Activated gamma-delta T cell treated with anti-CD3 and anti-CD28 coated beads, Interleukin-2, amount 50 U/mL, for 16 hours (primary cell): ENCODE measurements at places on chromosomes 2 and 18.

DNA sequence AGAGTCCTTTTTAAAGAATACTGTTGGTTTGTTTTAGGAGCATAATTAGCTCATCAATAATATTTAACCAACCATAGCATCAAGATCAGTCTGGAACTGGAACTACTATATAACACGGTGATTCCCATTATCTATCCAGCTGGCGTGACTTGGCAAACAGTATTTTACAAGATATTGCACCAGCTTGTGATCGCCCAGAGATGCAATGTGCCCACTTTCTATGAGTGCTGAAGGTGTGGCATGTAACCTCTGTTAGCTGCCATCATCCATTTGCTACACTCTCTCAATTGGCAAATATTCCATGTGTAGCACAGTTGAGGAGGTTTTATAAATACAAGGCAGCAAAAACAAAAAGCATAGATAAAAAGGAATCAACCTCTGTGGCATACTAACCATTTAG lies 64.9 kb downstream of the FIGN start:
- no peak for DNase-seq

DNA sequence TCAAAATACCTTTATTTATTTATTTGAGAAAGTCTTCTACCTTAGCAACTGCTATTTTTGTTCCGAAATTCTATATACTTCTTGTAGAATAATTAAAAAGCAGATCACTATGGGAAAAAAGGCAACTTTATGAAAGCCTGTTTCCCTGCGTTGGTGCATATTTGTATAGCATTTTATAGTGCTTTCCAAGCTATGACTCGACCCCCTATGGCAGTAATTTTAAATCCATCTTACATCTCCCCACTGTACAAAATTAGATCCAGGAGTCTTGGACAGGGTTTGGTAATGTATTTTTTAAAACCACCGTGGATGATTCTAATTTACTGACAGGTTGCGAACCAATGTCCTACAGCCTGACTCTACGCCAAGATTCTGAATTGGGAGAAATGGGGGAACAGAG lies 10.1 kb downstream of the TANK start:
- no peak for DNase-seq

GRCh38 chr2:60861736-60862135 lies 19.6 kb upstream of the REL start:
- DNase-seq, result no peak

DNA sequence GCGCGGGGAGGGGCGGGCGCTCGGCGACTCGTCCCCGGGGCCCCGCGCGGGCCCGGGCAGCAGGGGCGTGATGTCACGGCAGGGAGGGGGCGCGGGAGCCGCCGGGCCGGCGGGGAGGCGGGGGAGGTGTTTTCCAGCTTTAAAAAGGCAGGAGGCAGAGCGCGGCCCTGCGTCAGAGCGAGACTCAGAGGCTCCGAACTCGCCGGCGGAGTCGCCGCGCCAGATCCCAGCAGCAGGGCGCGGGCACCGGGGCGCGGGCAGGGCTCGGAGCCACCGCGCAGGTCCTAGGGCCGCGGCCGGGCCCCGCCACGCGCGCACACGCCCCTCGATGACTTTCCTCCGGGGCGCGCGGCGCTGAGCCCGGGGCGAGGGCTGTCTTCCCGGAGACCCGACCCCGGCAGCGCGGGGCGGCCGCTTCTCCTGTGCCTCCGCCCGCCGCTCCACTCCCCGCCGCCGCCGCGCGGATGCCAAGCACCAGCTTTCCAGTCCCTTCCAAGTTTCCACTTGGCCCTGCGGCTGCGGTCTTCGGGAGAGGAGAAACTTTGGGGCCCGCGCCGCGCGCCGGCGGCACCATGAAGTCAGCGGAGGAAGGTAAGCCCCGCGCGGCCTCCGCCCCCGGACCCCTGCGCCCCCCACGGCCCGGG lies at the start of gene NFATC1:
Gene NFATC1, plus strand, starts transcription at position 170 of the 644 bp plus-strand sequence. Its CDS starts 295 bp downstream, at position 465.
- DNase-seq, result peak; percentile 55

DNA sequence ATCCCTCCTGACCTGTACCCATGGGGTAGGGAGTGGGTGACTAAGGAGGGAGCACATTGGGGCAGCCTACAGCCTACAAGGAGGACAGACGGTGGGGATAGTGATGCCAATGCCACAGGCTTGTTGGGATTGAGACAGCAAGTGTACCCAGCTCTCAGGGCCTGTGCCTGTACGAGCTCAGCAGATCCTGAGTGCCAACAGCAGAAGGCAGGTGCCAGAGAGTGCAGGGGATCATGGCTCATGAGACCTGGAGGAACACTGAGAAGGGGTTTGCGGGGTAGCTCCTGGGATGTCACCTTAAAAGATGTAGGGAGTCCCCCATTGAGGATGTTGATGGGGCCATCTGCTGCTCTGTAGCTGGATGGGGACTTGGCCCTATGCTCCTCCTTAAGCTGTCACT lies 10.3 kb upstream of the SNED1 start:
- DNase-seq, result no peak

GRCh38 chr2:144194326-144195071 lies 325.4 kb downstream of the ZEB2 start:
- no peak for DNase-seq

DNA sequence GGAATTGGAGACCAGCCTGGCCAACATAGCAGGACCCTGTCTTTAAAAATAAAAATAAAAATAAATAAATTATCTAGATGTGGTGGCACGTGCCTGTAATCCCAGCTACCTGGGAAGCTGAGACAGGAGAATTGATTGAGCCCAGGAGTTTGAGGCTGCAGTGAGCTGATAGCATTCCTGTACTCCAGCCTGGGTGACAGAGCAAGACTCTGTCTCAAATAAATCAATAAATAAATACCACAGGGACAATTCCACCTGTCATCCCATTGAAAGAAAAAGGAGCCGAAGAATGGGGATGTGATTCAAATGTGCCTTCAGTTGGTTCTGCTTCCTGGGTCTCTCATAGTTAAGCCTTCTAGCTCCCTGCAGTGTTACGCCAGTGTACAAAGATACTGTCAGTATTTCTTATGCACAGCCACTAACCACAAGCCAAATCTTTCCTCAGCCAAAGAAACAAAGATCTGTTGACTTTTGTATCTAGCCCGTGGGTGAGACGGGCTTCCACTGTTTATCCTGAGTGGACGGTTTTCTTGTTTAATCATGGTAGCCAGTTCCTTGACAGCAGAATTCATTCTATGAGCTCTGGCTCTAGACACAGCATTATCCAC lies 12.6 kb downstream of the LGALSL start:
- DNase-seq, result no peak

DNA sequence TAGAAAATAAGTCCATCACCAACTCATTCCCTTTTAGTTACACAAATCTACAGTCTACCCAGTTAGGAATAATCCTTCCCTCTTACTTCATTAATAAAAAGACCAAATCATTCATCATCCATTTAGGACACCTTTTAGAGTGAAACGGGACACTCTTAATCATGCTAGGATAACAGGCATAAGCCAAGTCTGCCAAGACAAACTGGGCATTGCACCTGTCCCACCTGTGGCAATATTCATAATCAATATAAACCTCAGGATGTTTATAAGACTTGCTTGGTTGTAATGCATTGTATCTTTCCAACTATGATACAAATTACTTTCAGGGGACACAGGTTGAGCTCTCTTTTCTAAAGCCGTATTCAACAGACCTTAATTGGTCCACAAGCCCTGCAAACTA lies 82.7 kb upstream of the SH3BP4 start:
- DNase-seq, result no peak

DNA sequence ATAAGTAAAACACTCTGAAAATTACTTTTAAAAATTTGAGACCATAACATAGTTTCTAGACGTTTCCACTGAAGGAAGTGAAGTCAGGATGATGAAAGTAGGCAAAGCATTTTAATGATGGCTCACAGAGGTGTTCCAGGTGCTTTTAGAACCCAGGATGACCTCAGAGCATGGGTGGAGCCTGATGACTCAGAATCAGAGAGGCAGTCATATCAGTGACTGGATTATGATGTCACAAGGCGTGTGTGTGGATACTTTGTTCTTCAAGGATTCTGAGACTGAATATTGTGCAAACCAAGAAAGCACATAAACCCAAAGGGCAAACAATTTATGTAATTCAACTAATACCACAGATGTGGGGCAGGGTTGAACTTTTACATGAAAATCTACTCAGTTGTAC lies 208.0 kb upstream of the FBXO11 start:
- DNase-seq, result no peak

GRCh38 chr2:238389988-238390589 lies 36.6 kb upstream of the ASB1 start:
- DNase-seq, result no peak

DNA sequence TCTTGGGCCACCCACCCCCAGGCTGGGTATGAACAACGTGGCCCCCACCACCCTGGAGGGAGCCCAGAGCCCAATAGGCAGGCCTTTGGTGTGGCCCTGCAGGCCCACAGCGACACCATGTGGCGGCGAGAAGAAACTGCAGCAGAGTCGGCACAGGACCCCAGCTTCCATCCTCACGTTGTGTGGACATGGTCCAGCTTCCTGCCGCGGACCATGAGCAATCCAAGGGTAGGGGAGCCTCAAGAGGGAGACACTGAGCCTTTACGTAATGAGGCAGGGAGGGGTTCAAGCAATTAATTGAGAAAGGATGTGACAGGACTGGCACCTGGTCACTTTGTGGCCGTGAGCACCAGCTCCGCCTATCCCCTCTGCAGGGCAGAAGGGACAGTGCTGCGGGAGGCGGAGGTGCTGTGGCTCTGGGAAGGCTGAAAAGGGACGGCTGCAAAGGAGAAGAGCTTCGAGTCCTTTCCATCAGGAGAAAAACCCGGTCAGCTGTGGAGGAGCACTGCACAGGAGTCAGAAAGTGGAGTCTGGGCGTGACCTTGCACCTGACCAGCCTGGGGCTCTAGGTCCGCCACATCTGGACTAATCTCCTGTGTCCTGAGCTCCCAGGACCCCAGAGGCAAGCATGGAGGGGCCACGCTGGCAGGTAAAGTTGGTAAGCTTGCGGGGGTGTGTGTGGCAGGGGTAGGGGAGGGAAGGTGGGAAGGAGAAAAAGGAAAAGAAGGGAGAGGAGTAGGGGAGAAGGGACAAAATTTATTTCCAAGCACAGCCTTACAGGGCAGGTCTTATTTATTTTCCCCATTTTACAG lies 44.9 kb downstream of the TMEM37 start:
- DNase-seq, result no peak

GRCh38 chr2:205612636-205613035 lies 69.7 kb upstream of the NRP2 start:
- no peak for DNase-seq

- no peak for DNase-seq
Measured at GRCh38 chr2:187177253-187177652, 270.8 kb downstream of the CALCRL start.
